Skin of body (tissue), 3 donors: ENCODE measurements at places on chromosomes 6 and 20. TPM values are rescaled to one million over a fixed set of nuclear protein-coding genes. Genes with fewer than 3 reads are reported as not detected.

DNA sequence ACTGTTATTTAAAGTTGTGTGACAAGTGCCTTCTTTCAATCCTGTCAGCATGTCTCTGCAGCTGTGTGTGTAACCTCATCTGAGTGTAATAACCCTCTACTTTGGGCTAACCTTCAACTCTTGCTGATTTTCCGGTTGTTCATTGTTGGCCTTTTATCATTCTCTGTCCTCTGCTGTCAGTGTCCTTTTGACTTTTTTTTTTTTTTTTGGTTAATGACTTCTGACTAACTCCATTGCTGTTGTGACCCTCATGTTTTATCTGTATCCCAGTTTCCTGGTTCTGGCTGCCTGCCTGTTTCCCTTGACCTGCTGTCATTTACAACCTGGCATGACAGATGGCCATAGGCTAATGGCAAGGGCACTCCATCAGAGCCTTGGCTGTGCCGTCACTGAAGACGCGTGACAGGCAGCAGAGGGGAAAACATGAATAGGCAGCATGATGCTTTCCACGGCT is 145.7 kb upstream of the MAN1A1 start:
- DNase-seq = no peak

DNA sequence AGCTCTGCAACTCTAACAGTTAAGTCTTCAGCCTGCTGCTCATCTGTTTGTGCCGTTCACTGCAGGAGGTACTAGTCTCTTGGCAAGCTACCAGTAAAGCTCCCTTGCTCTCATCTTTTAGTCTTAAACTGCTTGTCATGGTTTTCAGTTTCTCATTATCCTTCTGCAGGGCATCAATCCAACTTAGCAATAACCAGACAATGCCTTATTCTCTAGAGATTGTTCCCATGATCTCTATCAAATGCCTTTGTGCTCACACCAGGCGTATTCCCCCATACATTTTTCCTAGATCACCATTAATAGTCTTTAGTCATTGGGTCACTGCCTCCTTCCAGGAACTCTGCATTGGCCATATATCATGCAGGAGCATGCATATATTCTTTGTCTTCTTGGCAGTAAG is 171.3 kb downstream of the GRM1 start:
- DNase-seq = peak; percentile 95

- DNase-seq = no peak
Observed at GRCh38 chr6:11366183-11366933, 133.9 kb upstream of the NEDD9 start.

- DNase-seq = no peak
Observed at GRCh38 chr20:13718171-13718570, 66.5 kb downstream of the ESF1 start.

Gene PKIB
- 4.4 TPM for total RNA-seq

GRCh38 chr6:90136837-90137568 is 159.6 kb downstream of the BACH2 start:
- DNase-seq = peak; percentile 94

GRCh38 chr20:4883051-4883450 is 118.3 kb downstream of the SLC23A2 start:
- DNase-seq = no peak

Gene OR12D3
- total RNA-seq = not detected
